ENCODE measurements at places on chromosomes 12 and 14.

GRCh38 chr14:21092273-21093011, 6.0 kb downstream of the ZNF219 start:
- DNase-seq: peak; percentile 93

GRCh38 chr14:79201564-79202207, 1009.6 kb downstream of the DIO2 start:
- no peak for DNase-seq

DNA sequence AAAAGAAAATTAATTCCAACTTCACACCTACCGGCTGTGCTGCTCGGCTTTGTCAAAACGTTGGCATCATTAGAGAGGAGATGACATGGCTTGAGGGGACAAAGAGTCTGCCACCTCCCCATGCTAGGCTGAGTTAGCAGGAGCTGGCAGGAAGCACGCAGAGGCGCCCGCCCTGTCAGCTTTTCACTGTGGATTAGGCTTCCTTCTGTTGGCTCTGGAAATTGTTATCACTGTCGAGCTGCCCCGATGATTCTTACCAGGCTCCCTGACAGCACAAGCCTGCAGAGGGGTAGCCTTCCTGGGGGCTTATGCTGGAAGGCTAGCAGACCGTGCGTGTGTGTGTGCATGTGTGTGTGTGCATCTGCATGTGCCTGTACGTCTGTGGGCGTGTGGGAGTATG, 490.9 kb upstream of the TBX3 start:
- no peak for DNase-seq

- no peak for DNase-seq
Observed at GRCh38 chr12:122459211-122459610, 36.7 kb upstream of the CLIP1 start.

DNA sequence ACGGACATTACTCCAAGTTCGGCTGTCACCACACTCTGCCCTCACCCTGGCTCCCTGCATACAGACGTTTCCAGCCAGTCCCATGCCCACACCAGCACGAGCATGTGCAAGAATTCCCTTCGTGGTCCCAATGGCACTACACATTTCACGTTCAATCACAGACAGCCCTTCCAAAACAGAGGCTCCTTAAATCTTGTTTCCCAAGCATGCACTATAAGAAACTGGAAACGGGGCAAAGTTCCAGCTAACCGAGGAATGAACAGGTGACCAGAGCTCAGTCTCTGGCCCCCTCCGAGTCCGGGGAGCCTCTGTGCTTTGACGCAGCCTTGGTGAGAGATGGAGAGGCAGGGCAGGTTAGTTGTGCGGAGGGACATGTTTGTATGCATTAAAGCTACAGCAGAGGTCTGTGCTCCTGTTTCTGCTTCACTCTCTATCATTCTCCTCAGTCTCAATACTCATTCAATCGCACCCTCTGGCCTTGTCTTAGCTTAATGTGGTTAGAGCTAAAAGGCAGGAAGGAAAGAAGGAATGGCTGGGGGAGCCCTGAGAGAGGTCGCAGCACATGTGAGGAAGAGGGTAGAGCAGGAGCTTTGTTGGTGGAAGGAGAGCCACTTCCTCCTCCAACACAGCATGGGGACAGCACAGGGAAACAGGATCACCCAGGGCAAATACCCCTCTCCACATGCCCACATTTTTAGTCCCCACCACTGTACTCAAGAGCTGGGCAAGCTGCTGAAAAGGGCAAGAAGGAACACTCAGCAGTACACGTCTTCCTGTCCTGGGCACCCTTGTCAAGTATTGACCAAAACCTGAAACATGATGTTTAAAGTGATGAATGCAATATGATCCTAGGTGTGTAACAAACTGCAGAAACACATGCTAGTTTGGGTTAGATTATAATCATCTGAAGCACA, 12.2 kb upstream of the SELPLG start:
- no peak for DNase-seq
